ENCODE measurements at places on chromosomes 3 and 15.

- DNase-seq: no peak
These were observed 94.9 kb downstream of the HMG20A start for GRCh38 chr15:77515613-77516012.

DNA sequence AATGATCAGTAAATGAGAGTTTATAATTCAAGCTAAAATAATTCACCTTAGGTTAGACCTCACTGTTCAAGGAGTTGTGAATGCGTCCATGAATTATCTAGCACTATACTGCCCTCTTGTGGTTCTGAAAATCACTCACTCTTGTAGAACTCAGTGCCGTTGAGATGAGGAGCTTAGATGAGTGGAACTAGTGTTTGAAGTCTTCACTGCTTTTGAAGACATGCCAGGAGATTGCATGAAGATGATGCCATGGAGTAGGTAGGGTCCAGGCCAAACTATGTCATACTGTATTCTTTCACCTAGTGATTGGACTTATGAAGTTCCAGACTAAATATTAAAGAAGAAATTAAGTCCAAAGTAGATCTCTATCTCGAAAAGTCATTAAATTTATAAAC lies 28.8 kb downstream of the LYSMD4 start:
- no peak for DNase-seq

GRCh38 chr15:27466758-27467157 lies 495.8 kb downstream of the GABRG3 start:
- no peak for DNase-seq

DNA sequence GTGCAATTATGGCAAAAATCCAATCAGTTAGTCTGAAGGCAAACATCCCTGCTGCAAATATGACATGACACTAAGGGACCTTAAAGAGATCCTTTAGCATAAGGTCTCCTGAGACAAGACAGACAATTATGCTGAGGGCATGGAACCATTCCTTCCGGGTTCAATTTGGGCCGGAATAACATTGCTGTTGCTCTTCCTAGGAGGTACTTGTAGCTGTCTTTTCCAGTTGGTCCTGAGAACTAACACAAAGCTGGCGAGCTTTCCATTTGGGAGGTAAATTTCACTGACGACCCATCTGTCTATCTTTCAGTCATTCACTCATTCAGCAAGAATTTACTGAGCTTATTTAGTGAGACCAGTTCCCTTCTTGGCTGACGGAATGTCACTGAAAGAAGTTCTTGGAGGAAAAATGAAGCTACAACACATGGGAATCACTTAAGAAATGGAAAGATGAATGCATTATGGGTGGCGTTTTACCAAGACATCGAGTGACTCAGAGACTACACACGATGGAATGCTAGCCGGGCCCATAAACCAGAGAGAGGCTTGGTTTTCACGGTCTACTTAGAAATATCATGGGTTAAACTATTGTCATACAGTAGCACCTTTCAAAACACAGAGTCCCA lies 215.5 kb downstream of the PDZRN3 start:
- DNase-seq: no peak

DNA sequence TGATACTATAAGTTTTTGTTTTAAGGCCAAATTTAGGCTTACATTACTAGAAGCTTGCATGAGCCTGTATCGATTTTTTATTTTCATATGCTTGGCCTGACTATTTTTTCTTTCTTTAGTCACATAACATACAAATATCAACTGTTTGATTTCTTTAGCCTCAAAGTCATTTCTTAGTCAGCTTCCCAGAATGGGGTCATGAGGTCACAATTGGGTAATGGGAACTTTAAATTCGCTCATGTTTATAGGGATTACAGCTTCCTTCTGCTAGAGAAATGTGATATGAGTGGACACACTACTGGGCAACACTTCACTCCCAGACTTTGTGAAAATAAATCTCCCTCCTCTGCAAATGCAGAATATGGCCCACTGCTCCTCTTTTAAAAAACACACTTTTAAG lies 9.1 kb upstream of the TIPARP start:
- DNase-seq: no peak

DNA sequence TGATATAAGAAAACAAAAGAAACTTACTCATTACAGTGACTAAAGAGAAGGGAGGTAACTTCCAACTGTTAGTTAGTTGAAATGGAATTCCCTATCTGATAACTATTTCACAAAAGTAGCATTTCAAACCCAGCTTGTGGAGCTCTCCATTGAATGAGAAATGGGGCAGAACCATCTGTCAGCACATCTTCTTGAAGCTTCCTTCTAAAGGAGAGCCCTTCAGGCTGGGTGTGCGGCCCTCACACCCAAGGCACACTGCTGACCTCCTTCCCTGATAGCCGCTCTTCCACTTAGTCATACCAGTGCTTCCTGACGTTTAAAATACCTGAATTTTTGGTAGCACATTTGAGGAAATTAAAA lies 28.1 kb upstream of the VEPH1 start:
- no peak for DNase-seq

DNA sequence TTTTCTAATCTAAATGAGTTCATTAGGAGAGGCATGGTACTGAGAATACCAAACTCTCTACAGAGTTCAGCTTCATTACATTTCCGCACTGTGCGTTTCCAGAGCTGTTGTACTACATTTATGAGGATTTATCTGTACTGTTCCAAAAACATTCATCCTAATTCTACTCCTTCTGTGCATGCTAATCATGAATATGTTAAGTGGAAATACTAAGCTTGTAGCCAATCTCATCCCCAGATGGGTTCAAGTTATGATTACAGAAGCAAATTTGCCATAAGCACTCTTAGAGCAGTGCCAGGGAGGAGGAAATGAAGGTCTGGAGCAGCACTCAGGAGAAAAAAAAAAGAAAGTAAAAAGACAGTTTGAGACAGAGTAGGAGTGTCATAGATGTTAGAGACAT lies 544.3 kb downstream of the GBE1 start:
- DNase-seq: no peak

GRCh38 chr15:83108266-83109219 lies 1.1 kb downstream of the TM6SF1 start:
- DNase-seq: no peak

DNA sequence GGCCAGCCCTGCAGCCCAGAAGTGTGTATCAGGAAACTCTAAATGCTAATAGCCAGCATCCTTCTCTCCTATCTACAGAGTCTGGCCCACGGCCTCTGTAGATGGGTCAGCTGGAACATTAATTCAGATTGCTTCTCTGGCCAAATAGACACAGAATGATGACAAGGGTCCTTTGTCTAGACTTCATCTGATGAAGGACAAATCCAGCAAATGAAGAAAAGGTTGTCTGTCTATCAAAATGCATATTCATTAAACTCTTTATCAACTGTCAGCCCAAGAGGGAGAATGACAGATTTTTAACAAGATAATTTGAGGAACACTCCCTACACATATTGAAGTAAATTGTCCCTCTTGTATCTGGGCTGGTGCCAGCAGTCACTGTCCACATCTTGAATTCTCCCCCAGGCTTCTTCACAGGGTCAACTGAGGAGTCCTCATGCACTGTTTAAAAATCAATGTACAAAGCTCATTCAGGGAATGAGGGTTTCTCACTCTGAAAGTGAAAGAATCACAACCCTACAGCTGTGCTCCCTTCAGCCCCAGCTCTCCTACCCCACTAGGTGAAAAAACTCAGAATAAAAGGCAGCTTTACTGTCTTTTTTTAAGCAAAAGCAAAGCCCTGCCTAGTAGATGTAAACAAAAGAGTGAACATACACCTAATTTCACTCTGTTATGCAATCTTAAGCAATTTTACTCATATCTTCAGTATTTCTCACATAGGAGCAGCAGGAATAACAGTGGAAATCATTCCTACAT lies 507.7 kb downstream of the IGSF11 start:
- DNase-seq: no peak

GRCh38 chr3:66092175-66092995 lies 53.7 kb upstream of the MAGI1 start:
- no peak for DNase-seq

DNA sequence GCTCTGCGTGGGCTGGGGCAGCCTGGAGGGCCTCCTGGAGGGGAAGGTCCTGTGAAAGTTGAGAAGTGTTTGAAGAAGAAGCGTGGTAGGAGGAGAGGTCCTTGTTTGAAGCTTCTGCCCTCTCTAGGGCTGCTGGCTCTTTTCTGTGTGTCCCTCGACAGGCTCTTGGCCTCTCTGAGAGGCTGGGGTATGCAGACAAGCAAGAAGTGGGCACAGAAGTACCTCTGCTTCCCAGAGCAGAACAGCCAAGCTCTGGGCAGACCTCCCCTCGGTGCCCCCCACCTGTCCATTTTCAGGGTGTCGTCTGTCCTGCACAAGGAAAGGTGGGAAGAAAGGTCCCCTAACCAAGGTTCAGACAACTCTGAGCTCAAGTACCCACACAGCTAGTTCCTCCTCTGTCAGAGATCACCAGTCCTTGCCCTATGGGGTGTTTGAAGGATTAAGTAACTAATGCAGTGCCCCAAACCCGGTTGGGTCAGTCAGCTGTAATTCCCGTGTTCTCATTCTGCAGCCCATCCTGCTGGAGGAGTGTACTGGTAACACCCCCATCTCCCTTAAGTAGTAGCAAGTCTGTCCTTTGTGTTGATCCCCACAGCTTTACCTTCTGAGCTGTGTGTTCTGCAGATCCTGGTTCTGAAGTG lies 6.3 kb downstream of the CSK start:
- DNase-seq: no peak
